ENCODE measurements at places on chromosomes 6 and 20. TPM values are rescaled to one million over a fixed set of nuclear protein-coding genes. Genes with fewer than 3 reads are reported as not detected.

Gene ANGPT4
- not detected for polyA plus RNA-seq

Gene RAB44
- polyA plus RNA-seq: not detected

Gene PROKR2
- not detected for polyA plus RNA-seq

Gene LRRC73
- 4.7 TPM for polyA plus RNA-seq

Gene SAPCD1
- 1.3 TPM for polyA plus RNA-seq

Gene GFOD1
- polyA plus RNA-seq: 8.2 TPM

Gene GFRAL
- not detected for polyA plus RNA-seq

Gene WFDC12
- polyA plus RNA-seq: not detected

Measured in neural cell (in vitro differentiated cells).